ENCODE measurements at places on chromosomes 1 and 21.

DNA sequence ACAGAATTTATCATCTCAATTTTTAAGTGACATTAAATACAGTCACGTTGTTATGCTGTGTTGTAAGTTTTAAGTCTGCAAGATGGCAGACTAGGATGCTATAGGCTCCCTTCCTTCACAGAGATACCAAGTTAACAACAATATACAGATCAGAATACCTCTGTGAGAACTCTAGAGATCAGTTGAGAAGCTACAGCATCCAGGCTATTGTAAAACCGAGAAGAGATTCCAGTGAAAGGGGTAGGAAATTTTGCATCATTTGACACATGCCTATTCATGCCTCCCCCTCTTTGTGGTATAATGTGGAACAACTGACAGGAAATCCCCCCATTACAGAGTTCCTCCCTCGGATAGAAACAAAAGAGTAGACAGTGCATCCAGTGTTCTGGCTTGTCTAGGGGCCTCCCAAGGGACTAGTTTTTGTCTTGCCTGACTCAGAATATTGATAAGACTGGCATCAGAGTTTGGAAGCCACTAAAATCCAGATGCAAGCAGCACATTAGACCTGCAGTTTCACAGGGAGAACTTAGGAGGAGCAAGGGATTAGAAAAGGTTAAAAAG is 80.6 kb downstream of the LBR start:
- no peak for DNase-seq

GRCh38 chr1:50986653-50987052 is 16.6 kb downstream of the CDKN2C start:
- no peak for DNase-seq

DNA sequence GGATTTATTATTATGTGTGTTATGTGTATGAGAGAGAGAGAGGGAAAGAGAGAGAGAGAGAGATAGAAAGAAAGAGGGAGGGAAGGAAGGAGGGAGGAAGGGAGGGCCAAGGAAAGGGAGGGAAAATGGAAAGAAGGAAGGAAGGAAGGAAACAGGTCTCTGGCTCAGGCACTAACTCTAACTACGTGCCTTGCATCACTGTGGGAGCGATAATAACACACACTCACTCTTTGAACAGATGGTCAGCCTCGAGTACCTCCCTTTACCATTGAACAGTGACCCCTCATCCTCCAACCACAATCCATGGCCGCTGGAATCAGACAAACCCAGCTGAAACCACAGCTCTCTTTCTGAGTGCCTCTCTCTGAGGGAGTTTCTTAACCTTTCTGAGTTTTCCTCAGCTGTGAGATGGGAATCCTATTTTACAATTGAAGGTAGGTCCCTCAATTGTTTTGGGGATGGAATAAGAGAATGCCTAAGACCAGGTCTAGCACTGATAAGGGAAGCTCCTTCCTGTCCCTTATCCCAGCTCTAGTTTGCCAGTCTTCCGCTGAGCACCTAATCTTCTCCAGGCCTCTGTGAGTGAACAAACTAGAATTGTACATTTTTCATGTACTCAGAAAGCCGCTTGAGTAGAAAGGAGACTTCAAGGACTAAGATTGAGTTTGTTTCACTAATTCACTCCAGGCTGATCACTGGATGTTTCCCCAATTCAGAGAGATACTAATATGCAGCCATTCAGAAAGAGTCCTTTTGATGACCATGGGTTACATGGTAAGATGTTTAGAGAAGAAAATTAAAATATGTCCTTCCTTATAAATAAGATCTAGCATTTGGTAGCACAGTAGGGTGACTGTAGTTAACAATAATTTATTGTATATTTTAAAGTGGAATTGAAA is 62.8 kb downstream of the IRF2BP2 start:
- no peak for DNase-seq

DNA sequence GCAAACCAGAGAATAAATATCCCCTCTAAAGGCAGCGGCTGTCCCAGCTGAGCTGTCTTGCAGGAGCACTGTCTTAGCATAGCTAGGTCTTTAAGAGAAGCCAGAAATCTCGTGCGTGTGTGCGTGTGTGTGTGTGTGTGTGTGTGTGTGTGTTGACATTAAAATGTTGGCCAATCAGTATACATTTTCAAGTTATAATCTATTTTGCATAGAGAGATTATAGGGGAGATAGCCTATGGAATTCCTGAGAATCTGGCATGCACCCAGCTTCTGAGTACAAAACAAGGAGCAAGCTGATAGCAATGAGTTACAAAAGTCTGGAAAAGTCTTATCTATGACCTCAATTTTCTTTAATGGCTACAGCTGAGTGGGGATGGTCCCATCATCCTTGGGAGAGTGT is 17.7 kb downstream of the METTL13 start:
- DNase-seq, result peak; percentile 39

DNA sequence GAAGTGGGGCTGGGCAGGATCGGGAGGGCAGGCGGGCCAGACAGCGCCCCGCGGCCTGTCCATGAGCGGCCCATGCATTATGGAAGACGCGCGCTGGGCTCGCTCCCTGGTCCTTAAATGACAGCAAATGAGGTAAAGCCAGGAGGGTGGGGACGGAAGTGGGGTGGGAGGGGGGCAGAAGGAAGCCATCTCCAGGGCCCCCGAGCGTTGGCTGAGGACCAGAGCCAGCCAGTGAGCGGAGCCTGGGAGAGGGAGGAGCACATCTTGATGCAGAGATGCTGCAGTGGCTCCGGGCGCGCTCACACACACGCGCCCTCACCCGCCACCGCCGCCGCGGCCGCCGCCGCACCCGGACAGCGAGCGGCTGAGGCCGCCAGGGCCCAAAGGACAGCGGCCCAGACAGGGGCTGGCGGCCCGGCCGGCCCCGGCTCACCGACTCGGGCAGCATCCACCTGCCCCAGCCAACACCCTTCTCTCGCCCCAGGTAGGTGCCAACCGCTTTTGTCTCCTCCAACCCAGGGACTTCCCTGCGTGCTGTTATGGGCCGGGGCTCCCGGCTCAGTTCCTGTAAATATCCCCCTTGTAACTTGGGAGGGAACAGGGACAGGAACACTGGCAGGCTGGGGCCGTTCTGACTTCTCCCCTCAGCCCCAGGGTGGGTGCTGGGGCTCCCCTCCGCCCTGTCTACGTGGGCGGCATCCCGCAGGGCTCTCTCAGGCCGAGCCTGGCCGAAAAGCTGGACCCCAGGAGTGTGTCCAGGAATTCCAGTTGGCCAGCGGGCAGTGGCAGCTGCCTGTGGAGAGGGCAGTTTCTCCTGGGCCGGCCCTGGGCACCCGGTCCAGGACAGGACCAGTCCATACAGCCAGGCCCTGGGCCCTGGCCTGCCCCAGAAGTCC is at the start of gene CNTN2:
TSS of gene CNTN2 (plus strand) at position 302 of the 896 bp plus-strand sequence. CDS start 9,974 bp downstream, outside the sequence.
- DNase-seq, result no peak

GRCh38 chr1:177784936-177785335 is 184.9 kb downstream of the SEC16B start:
- no peak for DNase-seq

DNA sequence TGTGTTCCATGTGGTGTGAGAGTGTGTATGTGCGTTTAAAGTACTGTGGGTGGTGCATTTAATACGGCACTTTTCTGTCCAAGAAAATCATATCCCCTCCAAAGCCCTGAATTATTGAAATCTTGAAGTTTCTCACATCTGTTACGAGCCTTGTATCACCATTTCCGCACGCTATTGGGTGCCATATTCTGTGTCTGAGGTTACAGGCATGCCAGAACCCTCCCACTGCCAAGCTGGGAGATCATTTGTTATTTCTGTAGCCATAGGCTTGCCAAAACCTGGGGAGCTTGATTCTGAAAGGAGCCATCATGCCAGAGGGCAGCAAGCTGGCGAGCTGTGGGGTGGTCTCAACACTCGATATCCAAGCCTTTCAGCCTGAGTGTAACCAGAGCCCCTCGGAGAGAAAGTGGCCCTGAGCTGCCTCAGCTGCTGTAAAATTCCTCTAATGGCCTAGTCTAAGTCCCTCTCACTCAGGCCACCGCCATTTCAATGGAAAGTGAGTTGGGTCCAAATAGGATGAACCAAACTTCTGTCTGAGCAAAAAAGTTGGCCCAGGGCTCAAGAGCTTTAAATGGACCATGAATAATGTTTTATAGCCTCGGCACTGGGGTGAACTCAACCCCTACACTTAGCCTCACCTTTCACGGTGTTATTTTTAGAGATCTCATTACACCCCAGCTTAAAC is 298.4 kb upstream of the DUSP10 start:
- no peak for DNase-seq

- DNase-seq, result no peak
These were observed 278.4 kb downstream of the PTPRC start for GRCh38 chr1:198917226-198917625.

GRCh38 chr21:46613391-46613790 is 8.5 kb upstream of the S100B start:
- no peak for DNase-seq

GRCh38 chr1:200153277-200154055 is 126.0 kb downstream of the NR5A2 start:
- DNase-seq, result no peak

DNA sequence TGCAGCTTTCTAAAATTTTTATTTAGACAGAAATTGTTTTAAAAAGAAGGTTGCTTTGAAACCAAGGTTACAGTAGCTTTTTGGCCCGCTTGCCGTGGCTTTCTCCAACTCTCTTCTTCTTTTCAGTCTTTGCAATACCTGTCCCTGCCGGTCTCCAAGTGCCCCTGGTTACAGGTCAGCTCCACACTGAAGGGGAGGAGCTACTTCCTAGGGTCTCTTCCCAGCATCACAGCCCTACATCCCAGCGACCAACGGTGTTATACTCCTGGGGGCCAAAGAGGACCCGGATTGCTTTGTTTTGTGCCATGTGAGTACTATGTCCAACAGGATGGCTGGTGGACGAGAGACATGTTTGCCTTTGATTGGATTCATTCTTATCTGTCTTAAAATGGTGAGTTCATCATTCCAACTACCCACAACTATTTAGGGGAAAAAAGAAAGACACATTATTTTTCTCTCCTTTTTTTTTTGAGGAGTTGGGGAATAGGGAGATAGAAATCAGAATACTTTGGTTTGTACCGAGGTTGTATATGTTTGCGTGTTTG is at the start of gene FNDC7:
TSS of gene FNDC7 (plus strand) at position 303 of the 545 bp plus-strand sequence. CDS start at position 329, 26 bp downstream.
- DNase-seq, result no peak

DNA sequence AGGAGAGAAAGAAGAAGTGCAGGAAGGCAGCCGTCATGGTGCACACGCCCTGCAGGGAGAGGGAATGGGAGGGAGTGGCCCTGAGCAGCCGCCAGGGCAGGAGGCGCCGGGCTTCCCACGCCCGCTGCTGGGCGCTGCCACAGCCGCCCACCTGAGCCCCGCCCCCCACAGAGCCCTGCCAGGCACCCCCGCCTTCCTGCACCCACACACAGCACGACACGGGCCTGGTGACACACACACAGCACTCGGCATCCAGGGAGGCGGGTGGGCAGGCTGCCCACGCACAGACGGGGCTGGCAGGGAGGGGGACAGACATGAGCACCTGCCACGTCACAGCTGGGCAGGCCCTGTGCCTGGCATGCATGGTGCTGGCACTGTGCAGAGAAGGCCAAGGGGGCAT is 27.5 kb downstream of the ADGRB2 start:
- no peak for DNase-seq

GRCh38 chr1:2650967-2651645 is 18.3 kb upstream of the MMEL1 start:
- no peak for DNase-seq
